ENCODE measurements at places on chromosomes 5 and 9.

GRCh38 chr9:90287567-90288274 lies 354.9 kb downstream of the DIRAS2 start:
- no peak overlapping the region for H3K4me3 ChIP-seq
- no peaks in the 10 kb centered on the region for H3K36me3 ChIP-seq
- no peaks in the 10 kb centered on the region for H3K27me3 ChIP-seq
- H3K27ac ChIP-seq = no peak overlapping the region

DNA sequence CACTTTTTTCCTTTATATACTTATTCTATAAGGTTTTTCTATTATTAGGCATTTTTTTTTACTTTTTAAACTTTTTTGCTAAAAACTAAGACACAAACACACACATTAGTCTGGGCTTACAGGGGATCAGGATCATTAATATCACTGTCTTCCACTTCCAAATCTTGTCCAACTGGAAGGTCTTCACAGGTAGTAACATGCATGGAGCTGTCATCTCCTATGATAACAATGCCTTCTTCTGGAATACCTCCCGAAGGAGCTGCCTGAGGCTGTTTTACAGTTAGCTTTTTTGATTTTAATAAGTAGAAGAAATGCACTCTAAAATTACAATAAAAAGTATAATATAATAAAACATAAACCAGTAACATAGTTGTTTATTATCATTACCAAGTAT lies 345.5 kb upstream of the PTGER4 start:
- peaks cover 6% of the 10 kb centered on the region for H3K4me1 ChIP-seq
- H3K36me3 ChIP-seq = no peaks in the 10 kb centered on the region
- DNase-seq = no peak

DNA sequence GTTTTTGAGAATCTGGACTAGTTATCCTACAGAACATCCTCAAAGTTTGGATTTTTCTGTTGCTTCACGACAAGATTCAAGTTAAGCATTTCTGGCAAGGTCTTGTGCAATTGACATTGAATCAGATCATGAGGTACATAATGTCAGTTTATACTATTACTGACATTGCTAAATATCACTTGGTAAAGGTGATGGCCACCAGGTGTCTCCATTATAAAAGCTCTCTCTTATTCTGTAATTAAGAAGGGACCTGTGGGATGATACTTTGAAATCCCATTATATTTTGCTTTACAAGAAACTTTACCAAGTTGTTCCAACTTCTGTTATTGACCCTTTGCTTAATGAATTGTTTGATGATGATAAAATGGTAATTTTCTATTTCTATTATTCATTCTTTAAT lies 131.0 kb upstream of the ASTN2 start:
- H3K4me1 ChIP-seq = no peaks in the 10 kb centered on the region
- no peak overlapping the region for H3K4me3 ChIP-seq
- H3K27ac ChIP-seq = no peak overlapping the region
- no peaks in the 10 kb centered on the region for H3K27me3 ChIP-seq
- no peak for DNase-seq

GRCh38 chr5:113614191-113614590 lies 100.7 kb downstream of the YTHDC2 start:
- H3K27ac ChIP-seq = no peak overlapping the region
- H3K36me3 ChIP-seq = no peaks in the 10 kb centered on the region
- no peak for DNase-seq

DNA sequence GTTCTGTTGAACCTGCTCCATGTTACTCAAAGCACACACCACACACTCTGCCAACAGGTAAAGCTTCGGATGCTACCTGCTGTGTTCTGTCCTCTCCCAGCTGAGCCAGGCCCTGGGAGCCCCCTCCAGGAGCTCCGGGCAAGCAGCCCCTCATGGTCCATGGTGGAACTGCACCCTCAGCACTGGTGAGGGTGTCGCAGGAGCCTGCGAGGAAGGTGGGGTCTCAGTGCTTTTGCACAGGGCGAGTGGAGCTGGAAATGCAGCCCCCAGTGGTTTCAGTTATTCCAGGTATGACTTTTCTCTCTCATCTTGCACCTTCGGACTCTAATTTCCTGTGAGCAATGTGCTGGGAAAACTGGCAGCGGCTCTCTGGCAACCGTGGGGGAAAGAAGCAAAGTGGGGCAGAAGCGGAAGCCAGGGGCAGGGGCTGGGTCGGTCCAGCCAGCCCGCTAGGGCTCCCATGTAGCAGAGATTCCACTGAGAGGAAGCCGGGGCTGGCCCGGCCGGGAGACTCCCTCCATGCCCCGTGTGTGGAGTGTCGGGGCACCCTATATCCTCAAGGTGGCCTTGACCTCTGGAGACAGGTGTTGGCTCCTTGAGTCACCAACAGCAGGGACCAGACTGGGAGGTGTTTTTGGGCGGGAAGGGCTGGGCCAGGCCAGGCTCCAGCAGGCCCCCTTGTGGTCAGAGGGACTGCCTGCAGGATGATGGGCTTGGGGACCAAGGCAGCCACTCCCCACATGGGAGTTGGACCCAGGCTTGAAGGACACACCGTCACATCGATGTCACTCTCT lies 75.6 kb upstream of the PRSS3 start:
- no peak for DNase-seq
- H3K27ac ChIP-seq = no peak overlapping the region
- H3K4me1 ChIP-seq = no peaks in the 10 kb centered on the region
- no peaks in the 10 kb centered on the region for H3K36me3 ChIP-seq
- no peak overlapping the region for H3K4me3 ChIP-seq

DNA sequence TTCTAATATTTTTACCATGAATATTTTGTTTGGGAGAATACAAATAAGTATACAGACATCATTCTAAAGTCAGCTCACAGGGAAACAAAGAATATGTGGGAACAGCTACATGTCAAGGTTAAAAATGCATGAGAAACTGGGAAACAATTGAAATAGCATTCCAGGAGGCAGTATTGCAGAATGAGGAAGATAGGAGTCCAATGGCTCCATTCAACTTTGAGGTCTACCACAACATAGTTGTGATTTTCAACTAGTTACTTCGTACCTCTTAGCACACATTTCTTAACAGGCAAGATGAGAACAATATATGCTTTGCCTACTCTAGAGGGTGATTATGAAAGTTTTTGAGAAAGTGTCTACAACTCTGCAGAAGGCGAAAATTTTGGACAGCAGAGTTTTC lies 35.2 kb upstream of the CAST start:
- H3K27ac ChIP-seq = peak overlapping the region; percentile 96
- H3K4me3 ChIP-seq = no peak overlapping the region
- H3K4me1 ChIP-seq = peaks cover 59% of the 10 kb centered on the region
- no peaks in the 10 kb centered on the region for H3K36me3 ChIP-seq
- DNase-seq = peak; percentile 88

GRCh38 chr5:78858364-78858763 lies 126.7 kb downstream of the ARSB start:
- H3K27me3 ChIP-seq = no peaks in the 10 kb centered on the region
- H3K36me3 ChIP-seq = 0 out of 2 replicates have a peak, but pooled peaks cover 6% of the 10 kb centered on the region
- no peaks in the 10 kb centered on the region for H3K4me1 ChIP-seq
- no peak for DNase-seq

- H3K4me3 ChIP-seq = no peak overlapping the region
- H3K27me3 ChIP-seq = no peaks in the 10 kb centered on the region
- peak overlapping the region; percentile 65 for H3K27ac ChIP-seq
- peaks cover 19% of the 10 kb centered on the region for H3K4me1 ChIP-seq
- peak; percentile 84 for DNase-seq
Measured at GRCh38 chr5:57383093-57383861, 99.3 kb downstream of the ACTBL2 start.

GRCh38 chr9:127884976-127885490 lies 7.6 kb upstream of the AK1 start:
- H3K36me3 ChIP-seq = peaks cover 43% of the 10 kb centered on the region
- H3K27ac ChIP-seq = no peak overlapping the region
- H3K27me3 ChIP-seq = no peaks in the 10 kb centered on the region
- no peak for DNase-seq
- H3K4me3 ChIP-seq = no peak overlapping the region
- H3K4me1 ChIP-seq = no peaks in the 10 kb centered on the region

DNA sequence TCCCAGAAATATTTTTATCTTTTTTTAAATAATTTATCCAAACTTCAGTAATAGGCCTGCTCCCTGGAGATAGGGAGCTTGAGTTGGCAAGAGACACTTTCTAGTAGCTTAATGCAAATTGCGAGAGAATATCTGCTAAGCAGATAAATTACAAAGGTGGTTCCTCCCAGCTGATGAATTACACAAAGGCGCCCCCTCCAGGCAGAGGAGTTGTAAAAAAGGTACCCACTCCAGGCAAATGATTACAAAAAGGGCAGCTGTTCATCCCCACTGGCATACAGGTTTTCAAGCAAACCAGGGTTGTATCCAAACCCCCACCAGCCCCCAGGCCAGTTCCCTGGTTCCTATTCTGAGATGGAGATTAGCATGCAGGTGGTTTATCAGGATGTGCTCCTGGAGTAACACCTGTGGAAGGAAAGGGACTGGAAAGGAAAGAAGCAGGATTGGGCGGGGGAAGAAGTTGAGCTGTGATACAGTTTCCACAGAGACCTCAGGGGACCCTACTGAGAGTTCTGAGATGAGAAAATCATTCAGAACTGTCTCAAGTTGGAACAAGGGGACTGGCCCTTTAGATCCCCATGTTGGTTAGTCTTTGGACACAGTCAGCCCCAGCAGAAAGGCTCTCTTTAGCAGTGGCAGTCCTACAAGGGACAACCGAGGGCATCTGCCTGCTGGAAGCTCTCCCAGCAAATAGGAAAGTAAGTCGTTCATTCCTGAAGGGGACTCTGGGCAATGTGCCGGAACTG lies 25.5 kb downstream of the ESM1 start:
- H3K27me3 ChIP-seq = no peaks in the 10 kb centered on the region
- no peaks in the 10 kb centered on the region for H3K36me3 ChIP-seq
- no peak for DNase-seq
- H3K4me1 ChIP-seq = no peaks in the 10 kb centered on the region
- no peak overlapping the region for H3K4me3 ChIP-seq
- no peak overlapping the region for H3K27ac ChIP-seq

DNA sequence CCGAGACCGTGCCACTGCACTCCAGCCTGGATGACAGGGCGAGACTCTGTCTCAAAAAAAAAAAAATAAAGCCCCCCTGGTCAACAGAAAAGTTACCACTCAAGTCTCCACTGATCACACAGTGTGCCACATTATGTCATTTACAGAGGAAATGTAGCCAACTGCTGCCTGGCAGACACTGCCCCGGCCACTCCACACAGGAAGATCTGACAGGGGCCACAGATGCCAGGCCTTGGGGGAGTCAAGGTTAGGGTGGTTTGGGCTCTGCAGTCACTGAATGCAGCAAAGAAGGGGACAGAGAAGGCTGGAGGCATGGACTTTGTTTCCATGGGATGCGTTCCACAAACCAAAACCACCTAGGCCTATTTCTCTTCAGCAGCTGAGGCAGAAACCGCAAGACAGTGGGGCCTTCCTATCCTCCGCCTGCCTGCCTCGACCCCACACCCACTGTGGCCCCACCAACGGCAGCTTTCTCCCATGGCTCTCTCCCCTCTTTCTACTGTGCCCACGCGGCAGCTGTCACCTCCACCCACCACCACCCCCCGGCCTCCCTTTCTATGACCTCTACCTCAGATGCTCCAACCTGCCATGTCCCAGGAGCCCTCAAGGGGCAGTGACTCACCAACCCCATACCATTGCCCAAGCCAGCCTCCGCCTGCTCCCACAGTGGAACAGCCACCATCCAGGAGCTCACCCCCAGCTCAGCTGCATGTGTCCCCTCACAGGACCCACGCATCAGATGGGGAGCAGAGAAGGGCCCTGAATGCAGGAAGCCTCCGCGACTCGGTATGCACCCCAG lies 12.4 kb downstream of the IPPK start:
- H3K4me1 ChIP-seq = peaks cover 33% of the 10 kb centered on the region
- peaks cover 43% of the 10 kb centered on the region for H3K36me3 ChIP-seq

DNA sequence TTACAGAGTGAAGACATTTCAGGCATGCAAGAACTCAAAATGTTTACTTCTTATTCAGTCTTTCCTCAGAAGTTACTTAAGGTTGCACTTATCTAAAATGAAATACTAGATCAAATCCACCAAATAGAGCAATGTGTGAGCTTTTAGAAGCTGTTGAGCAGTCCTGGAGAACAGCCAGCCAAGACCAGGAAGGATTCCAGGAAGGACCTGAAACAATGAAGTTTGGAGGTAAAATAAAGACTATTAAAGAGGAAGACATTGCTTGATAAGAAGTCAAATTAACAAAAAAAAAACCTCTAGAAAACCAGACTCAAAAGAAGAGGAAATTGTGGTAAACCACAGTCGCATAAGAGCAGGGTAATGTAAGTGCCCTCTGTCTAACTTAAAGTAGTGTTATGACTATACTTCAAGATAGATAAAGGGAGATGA lies 156.2 kb upstream of the S1PR3 start:
- no peaks in the 10 kb centered on the region for H3K36me3 ChIP-seq
- no peak overlapping the region for H3K4me3 ChIP-seq
- peak; percentile 46 for DNase-seq
- H3K27me3 ChIP-seq = no peaks in the 10 kb centered on the region
- H3K4me1 ChIP-seq = peaks cover 4% of the 10 kb centered on the region
- H3K27ac ChIP-seq = no peak overlapping the region

GRCh38 chr5:125412561-125413495 lies 666.4 kb upstream of the ZNF608 start:
- H3K4me3 ChIP-seq = peak overlapping the region; percentile 7
- no peaks in the 10 kb centered on the region for H3K36me3 ChIP-seq
- peak overlapping the region; percentile 98 for H3K27ac ChIP-seq
- peaks cover 56% of the 10 kb centered on the region for H3K4me1 ChIP-seq
- no peaks in the 10 kb centered on the region for H3K27me3 ChIP-seq
- DNase-seq = peak; percentile 83

DNA sequence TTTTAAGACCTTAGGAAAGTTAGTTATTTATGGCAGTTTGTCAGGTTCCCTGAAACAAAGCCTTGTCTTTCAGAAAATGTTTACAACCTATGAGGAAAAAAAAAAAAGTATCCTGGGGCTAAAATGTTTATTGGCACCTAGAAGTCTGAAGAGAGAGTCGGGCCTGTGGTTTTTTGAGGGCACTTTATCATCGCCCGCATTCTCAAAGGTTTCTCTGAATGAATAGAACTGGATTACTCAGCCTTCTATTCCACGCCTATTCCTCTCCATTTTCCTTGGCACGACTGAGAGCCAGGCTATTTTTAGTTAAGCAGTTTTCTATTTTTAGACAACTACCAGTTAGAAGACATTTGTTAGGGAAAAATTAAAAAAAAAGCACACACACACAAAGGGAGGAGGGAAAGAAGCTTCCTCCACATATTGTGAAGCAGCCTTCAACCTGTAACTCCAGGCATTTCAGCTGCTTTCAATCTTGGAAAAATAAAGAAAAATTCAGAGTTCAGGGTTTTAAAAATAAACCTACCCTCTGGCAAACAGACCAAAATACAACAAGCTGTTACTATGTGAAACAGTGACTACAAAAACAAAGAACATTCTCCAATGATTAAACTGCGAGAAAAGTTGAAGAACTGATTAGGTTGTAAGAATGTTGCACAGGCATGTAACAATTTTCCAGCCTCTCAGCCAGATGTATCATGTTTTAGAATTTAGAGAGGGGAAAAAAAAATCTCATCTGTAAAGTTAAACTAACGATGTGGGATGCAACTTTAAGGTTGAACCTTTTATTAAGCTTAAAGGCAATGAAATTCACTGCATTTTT lies 97.0 kb downstream of the MEF2C start:
- H3K4me1 ChIP-seq = peaks cover 33% of the 10 kb centered on the region
- peak overlapping the region; percentile 35 for H3K4me3 ChIP-seq
- peak overlapping the region; percentile 99 for H3K27ac ChIP-seq
- peak; percentile 97 for DNase-seq
- no peaks in the 10 kb centered on the region for H3K27me3 ChIP-seq

Data from SJSA1 (cell line).